Femur (tissue), 1 donor: ENCODE measurements at places on chromosomes 12 and 14.

GRCh38 chr12:39692258-39692853, 72.8 kb upstream of the ABCD2 start:
- DNase-seq = no peak

DNA sequence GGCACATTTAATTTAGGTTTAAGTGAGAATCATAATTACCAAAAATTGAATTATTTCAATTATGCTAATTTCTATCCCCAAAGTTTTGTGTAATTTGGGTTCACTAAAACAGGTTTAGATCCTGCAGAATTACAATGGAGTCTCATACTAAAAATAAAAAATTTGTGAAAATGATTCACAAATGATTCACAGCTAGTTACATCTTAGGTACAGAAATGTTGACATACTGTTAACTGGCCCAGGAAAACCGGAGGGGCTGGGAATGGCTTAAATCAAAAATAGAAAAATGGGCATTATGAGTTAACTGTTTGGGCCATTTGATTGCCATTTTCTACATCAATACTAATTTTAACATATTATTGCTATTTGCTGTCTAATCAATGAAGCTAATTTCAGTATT, 76.1 kb downstream of the RMST start:
- no peak for DNase-seq

DNA sequence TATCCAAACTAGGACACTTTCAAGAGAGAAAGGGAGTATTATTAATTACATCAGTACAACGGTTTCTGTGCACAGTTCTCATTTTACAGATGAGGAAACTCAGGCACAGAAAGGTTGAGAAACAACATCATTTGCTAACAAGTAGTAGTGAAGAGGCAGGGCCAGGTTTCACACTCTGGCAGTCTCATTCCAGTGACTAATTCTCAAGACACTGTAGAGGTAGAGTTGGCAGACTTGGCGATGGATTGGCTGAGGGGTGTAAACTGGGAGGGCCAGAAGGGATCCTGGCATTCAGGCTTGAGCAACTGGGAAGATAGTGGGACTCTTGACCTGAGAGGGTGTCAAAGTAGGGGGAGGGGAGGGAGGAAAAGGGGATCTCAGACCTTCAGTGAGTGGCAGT, 73.8 kb upstream of the BDKRB2 start:
- DNase-seq = no peak

DNA sequence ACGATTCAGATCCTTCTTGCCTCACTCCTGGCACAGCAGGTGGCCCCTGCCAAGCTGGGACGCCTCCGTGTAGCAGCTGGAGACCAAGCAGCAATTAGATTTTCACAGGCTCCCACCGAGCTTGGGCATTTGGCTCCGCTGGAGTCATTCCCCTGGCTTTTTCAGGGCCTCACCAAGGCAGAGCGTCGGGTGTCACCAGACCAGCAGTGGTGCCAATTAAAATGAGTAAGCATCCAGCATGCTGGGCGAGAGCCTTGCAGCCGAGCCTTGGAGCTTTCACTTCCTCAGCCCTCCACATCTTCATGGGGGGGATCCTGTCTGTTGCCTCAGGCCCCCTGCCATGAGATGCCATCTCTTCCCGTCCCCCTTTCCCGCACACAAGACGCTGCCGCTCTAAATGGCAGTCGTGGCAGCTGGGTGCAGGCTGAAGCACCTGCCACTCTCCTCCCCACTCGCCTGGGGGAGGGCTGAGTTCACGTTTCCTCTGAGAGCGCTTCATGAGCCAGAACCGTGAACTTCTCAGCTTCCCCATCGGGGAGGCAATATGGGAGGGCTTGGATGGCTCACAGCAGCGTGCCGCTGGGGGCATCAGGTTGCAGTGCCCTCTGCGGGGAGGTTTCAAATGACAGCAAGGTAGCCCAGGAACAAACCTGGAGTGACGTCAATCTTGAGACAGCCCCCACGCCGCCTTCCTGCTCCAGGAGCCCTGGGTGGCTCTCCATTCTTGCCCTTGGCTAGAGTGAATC, 11.7 kb downstream of the TPCN1 start:
- DNase-seq = peak; percentile 76

GRCh38 chr14:61409782-61410181, 88.4 kb downstream of the PRKCH start:
- no peak for DNase-seq

DNA sequence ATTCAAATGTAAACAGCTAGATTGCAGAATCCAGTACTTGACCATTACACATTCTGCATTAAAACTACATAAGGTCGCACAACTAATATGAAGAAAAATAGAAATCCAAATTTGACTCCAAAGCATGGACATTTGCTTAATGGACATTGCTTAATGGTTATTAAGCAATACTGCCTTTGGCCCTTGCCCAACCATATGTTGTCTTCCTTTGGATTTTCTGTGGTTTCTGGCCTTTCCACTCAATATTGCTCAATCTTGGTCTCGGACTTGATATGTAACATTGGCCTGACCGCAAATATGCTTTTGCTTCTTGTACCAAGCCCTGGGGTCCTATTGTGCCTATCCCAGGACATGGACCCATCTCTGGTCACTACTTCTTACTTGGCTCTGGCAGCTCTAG, 67.2 kb downstream of the PTPRR start:
- DNase-seq = no peak

DNA sequence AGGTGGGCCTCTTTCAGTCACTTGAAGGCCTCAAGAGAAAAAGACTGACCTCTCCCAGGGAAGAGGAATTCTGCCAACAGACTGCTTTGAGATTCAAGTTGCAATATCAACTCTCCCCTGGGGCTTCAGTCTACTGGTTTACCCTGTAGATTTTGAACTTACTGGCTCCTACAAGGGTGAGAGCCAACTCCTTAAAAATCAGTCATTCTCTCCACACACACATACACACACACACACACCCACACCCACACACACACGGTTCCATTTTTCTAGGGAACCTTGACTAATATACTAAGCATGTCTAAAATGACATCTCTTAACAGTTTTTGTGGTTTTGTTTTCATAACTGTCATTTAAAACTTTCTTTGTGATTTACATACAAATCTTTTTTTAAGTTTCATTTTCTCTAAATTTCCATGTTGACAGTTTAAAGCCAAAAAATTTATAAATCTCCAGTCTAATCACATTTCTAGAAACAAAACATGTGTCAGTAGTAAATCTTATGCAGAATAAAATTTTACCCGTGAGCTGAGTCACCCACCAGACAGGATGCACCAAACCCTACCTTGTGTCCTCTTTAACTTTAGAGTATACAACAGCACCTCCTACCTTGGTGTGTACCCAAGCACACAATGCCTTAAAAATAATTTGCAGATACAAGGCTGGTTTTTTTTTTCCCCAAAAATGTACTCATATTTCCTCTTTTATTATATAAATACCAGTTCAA, 394.6 kb downstream of the AEBP2 start:
- DNase-seq = no peak

- DNase-seq = no peak
These were observed 160.9 kb upstream of the EEA1 start for GRCh38 chr12:93089805-93090569.

- DNase-seq = no peak
These were observed 12.5 kb upstream of the CRADD start for GRCh38 chr12:93664573-93665138.

DNA sequence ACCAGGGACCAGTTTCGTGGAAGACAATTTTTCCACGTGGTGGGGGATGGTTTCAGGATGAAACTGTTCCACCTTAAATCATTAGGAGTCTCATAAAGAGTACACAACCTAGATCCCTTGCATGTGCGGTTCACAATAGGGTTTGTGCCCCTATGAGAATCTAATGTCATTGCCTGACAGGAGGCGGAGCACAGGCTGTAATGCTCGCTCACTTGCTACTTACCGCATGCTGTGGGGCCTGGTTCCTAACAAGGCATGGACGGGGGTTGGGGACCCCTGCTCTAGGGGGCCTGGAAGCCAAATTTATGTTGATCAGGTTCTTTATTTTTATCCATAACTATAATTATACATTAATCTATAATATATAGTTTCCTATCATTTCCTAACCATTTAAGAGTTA, 315.3 kb downstream of the MED13L start:
- no peak for DNase-seq

DNA sequence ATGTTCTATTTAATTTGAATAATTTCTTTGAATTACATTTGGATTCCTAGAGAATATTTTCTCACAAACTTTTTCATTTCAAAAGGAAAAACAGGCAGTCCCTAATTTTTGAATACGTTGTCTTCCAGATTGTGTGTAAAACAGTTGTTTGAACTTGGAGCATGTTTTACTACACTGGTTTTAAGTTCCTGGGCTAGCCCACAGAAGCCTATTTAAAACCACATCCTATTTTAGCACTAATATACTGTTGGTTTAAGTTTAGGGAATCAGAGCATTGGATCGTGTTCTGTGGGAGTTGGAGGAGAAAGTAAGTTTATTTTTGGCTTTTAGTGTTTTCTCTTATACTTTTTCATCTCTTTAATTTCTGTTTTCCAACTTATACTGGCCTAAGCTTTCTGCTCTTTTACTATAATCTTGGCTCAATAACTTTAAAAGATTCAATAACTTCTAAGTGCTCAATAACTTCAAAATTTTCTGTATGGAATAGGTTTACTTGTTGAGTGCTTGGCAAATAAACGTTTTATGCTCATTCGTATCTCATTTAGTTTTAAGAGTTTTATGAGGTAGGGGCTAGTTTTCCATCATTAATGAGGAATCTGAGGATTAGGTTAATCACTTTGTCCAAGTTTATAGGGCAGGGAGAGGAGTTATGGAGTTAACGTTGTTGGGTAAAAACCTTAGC, 14.9 kb downstream of the LEMD3 start:
- no peak for DNase-seq

DNA sequence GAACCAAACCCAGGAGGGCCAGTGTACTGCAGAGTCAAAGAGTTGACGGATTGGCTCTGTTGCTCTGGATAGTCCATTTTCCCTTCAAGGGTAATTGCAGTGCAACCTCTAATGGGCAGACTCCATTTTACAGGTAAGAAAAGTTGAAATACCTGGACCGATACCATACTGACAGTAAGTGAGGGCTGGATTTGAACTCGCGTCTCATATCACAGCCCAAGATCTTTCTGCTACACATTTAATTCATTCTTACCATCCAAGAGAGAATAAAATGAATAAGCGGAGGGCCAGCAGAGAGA, 356 bp upstream of the ZC3H14 start:
- DNase-seq = no peak

GRCh38 chr14:89379006-89379405, 38.0 kb downstream of the FOXN3 start:
- DNase-seq = no peak
